NCI-H2081 treated with DMSO at 0.1 percent for 48 hours (cell line): ENCODE measurements at places on chromosomes 7 and 10.
A peak's percentile ranks its signal among the peaks of the same experiment; 100 is the strongest.

- no peak for DNase-seq
Measured at GRCh38 chr7:50808282-50808888, 25.7 kb upstream of the GRB10 start.

GRCh38 chr10:22427890-22428571 is 82.7 kb downstream of the SPAG6 start:
- DNase-seq: no peak

DNA sequence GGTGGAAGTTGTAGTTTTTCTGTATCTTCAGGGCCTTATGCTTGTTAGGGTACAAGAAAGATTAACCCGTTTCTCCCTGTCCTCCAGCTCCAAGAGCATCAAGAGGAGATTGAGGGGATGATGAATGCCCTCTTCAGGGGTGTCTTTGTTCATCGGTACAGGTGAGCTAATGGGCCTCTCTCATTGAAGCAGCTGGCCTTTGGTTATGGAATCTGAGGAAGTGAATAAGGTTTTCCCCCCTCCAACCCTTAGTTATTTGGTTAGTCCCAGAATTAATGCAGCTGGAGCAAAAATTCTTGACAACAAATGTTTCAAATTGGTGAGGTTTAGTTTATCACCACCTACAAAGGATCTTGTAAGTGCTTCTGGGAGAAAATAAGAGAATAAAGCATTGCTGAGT is 17.5 kb downstream of the STAG3 start:
- DNase-seq: no peak

DNA sequence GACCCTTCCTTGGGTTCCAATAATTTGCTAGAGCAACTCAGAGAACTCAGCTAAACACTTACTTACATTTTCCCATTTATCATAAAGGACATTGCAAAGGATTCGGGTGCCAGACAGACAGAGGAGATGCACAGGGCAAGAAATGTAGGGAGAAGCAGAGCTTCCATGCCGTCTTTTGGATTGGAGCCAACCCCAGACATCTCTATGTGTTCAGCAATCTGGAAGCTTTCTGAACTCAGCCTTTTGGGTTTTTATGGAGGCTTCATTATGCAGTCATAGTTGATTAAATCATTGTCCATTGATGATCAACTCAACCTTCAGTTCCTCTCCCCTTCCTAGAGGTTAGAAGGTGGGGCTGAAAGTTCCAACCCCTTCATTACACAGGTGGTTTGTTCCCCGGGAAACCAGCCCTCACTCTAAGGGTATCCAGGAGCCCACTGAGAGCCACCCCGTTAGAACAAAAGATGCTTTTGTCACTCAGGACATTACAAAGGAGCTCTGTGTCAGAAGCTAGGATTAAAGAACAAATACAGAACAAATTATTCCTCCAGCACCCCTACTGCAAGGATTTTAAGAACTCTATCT is 211.9 kb upstream of the VSTM2A start:
- DNase-seq: no peak

DNA sequence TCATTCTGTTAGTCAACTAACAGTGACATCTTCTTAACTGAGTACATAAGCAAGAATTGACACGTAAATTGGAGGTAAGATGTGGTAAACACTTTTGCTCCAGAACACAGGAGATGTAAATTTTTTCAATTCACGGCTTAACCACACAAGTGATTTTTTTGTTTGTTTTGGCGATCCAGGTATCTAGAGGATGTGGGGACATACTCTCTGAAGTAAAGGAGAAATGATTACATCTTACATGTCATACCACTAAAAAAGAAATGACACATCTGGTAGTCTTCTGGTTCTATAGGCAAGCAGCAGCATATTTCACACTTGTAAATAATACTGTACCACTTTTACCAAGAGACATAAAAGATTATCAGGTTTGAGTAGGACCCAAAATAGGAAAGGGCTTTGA is 200.3 kb upstream of the ZWINT start:
- DNase-seq: no peak

- DNase-seq: no peak
Measured at GRCh38 chr10:20740120-20740519, 157.0 kb downstream of the NEBL start.

- no peak for DNase-seq
Measured at GRCh38 chr10:30436191-30436611, 2.2 kb downstream of the MAP3K8 start.

DNA sequence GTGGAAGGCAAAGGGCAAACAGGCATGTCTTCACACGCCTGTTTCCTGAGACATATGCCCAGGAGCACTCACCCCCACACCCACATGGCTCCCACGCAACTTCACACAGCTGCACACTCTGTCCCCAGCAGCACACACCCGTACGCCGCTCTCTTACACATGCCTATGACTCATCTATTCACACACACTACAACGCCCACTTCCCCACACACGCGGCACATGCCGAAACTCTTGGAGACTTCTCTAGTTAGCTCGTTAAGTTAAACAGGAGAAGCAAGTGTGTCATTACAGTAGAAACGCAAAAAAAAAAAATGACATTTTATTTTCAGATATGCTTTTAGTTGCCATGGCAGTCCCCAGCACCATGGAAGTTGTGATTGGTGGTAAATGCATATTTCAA is 6.7 kb downstream of the CALN1 start:
- no peak for DNase-seq

DNA sequence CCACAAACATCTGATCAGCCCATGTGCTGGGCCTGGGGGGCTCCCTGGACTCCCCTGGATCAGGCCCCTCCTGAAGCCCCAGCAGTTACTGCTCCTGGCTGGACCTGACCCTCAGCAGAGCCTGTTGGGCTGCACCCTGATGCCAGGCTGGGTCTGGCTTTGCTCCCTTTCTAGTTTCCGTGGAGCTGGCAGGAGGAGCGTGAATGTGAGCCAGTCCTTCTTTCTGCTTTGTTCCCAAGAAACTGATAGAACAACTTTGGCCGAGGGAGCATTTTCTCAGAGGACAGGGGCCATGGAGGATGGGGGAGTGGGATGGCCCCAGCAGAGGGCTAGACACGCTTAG is 128.2 kb downstream of the NEURL1 start:
- DNase-seq: no peak

DNA sequence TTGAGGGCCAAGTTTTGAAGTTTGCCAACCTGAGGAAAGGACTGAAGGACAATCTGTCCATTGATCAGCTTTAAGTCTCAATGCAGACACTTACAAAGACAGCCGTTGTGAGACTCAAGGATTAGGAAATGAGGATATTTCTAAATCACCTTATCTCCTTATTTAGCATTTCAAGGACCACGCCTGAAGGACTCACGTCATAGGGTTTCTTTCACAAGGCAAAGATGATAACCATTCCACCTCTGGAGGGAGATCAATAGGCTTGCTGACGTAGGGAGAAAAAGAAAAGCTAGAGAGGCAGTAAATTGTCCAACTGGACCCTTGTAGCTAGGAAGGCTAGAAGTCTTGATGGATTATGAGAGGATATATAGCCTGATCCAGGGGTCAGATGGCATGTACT is 3.3 kb upstream of the ASB4 start:
- DNase-seq: no peak

- no peak for DNase-seq
Measured at GRCh38 chr7:42263971-42264370, 27.0 kb upstream of the GLI3 start.

DNA sequence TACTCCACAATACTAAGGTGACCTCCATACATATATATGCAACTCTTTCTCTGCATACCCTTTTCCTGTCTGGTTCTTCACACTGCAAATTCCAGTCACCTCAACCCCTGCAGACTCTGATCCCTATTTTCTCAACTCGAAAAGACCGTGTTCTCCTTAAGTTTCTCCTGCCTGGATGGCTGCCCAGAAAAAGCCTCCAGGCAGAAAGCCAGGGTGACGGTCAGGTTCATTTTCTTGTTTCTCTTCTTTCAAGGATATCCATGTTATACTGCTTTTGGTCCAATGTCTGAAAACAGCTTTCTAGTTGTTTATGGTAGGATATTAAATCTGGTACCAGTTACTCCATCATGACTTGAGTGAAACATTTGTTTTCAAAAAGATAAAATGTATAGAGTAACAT is 267.8 kb upstream of the MYO3A start:
- DNase-seq: no peak

DNA sequence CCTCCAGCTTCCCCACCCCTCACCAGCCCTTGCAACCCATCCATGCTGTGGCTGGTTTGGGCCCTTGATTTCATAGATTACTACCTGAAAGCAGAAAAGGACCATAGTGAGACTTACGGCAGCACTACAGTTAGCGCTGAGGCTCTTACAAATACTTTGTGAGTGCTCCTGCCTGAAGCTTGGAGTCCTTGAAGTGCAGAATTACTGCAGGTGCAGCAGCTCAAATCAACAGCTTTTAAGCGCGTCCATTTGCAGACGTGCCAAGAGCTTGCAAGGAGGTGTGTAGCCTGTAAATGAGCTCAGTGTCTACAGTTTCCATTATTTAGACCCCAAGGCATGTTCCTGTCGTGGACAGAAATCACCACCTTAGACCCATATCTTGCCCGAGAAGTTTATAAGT is 103.0 kb downstream of the CELF2 start:
- DNase-seq: no peak

- DNase-seq: no peak
Measured at GRCh38 chr7:47227762-47228177, 354.1 kb downstream of the TNS3 start.

GRCh38 chr10:76444034-76444800 is 1012.8 kb downstream of the LRMDA start:
- DNase-seq: no peak

GRCh38 chr10:46296641-46297141 is 9.9 kb downstream of the ANTXRL start:
- DNase-seq: no peak

- no peak for DNase-seq
Measured at GRCh38 chr10:57008189-57008588, 647.1 kb upstream of the ZWINT start.

DNA sequence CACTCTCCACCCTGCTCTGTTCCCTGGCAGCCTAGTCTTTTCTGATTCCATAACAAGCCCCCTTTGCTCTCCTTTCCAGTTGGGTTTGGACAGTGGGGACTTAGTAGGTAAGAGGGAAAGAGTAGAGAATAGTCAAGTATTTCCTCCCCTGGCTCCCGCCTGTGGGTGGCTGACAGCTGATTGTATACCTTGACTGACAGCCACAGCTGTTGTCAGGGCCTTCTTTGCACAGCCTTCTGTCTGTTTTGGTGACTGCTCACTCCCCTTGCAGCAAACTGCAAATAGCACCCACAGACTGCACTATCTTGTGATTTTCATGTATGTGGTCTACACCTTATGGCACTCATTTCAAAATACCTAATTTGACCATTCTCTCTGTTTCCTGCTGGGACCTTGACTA is 486.3 kb downstream of the ACTR3B start:
- no peak for DNase-seq

- DNase-seq: no peak
Measured at GRCh38 chr10:80709866-80710265, 172.2 kb downstream of the SH2D4B start.

GRCh38 chr10:2731940-2732339 is 335.4 kb upstream of the PFKP start:
- no peak for DNase-seq

GRCh38 chr10:103542764-103543616 is 49.5 kb downstream of the NEURL1 start:
- DNase-seq: peak; percentile 21

GRCh38 chr7:4225361-4225771 is 456.7 kb upstream of the FOXK1 start:
- DNase-seq: no peak

DNA sequence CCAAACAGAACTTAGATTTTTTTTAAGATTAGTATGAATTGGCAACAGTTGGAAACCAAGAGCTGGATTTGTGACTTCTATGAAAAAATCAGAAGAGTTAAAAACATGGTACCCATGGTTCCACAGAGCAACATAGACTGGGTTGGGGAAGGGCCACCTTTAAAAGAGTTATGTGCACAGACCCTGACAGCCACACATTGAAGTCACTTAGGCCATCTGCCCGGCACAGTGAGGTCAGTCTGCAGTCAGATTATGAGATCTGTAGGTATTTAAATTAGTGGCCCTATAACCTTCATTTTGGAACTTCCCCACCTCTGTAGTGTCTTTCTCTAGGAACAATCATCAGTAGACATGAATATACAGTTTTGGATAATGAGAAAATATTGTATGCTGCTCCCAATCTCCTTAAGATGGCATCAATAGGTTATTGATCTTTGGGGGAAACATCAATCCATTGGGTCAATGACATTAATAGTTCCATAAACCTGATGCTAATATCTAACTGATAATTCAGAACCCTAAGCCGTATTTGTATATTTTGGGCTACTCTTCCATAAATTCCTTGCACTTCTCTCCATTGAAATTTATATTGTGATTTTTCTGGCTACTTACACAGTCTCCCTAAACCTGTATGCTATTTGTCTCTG is 7.0 kb downstream of the ANKRD1 start:
- DNase-seq: no peak

DNA sequence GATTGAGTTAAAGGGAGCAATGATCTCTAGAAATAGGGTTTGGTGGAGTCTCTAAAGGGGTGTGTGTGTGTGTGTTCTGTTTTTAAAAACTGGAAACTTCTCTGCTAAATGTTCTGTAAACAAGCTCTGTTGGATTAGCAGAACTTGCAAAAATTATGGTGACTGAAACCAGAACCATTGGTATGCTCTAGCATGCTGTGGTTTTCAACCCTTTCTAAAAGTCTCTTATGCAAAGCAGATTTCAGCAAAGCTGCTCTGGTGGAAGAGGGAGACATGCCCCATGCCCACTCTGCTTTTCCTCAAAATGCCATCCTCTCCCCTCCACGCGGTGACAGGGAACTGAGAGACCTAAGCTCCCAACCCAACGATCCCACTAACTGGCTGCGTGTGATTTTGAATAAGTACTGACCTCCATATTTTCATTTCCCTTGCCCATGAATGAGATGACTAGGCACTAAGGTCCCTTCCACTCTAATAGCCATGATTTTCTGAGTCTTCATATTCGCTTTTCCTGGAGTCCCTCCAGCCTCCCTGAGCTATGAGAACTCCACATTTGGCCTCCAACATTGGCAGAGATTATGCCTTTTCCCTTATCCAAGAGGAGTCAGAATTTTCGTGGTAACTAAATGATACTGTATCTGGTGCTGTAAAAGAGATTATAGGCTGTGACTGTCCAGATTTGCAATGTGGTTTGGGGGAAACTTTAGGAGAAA is 117.3 kb upstream of the PALS2 start:
- no peak for DNase-seq

GRCh38 chr7:778968-779451 is 51.9 kb upstream of the PRKAR1B start:
- DNase-seq: peak; percentile 40

- DNase-seq: no peak
Measured at GRCh38 chr7:101575168-101575567, 53.9 kb downstream of the MYL10 start.

- DNase-seq: no peak
Measured at GRCh38 chr10:27197980-27198620, 42.5 kb downstream of the ACBD5 start.

GRCh38 chr7:103912891-103913605 is 76.4 kb downstream of the RELN start:
- no peak for DNase-seq

GRCh38 chr10:53983431-53983830 is 817.6 kb downstream of the PCDH15 start:
- DNase-seq: no peak

- no peak for DNase-seq
Measured at GRCh38 chr7:91041901-91042484, 222.2 kb upstream of the FZD1 start.
